Caco-2 (cell line): ENCODE measurements at places on chromosomes 6 and 20.
A peak's percentile ranks its signal among the peaks of the same experiment; 100 is the strongest.

DNA sequence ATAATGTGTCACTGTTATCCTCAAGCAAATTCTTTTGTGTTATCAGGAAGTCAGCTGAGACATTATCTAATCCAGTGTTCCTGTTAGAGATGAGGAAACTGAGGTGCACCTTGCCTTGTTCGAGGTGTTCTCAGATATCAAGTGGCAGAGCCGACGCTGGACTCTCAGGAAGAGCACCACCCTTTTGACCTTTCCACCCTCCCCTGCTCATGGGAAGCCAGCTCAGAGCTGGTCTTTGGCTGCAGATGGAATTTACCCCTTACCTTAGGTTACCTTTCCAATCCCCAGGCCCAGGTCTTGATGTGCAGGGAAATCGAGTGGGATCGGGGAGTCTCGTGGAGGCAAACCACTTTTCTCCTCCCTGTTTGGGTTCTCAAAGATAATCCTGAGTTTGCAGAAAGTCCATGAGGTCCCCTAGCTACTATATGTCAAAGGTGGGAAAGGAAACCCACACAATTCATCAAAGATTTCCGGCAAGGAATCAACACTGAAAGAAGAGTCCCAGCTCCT, 62.9 kb upstream of the PIM1 start:
- DNase-seq = no peak

DNA sequence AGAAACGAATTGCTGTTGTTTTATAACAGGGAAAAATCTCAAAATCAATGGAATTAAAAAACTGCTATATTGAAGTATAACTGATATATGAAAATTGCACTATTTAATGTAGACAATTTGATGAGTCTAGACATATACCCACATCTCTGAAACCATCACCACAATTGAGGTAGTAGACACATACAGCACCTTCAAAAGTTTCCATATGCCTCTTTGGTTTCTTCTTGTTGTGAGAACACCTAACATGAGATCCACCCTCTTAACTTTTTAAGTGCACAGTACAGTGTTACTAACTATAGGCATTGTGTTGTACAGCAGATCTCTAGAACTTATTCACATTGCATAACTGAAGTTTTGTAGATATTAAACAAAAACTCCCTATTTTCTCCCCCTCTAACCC, 14.0 kb upstream of the SLC17A5 start:
- DNase-seq = no peak

DNA sequence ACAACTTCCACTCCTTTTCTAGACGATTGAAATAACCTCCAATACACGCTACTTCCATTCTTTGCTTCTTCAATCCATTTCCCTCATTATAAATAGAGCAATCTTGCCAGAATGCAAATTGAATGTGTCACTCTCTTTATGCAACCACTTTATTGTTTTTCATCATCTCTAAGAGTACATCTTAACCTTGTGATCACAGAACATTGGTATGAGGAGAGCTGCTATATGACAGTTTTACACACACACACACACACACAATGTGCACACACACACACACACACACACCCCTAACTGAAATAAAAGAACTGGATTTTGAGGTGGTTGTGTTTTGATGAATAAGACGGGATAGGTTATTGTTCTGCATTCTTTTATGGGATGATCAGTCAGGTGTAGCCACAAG, 187.0 kb downstream of the HDGFL1 start:
- DNase-seq = no peak

- peak; percentile 71 for DNase-seq
Observed at GRCh38 chr6:87074101-87074621, 20.7 kb downstream of the CGA start.

- DNase-seq = no peak
Observed at GRCh38 chr6:38271081-38271480, 368.6 kb downstream of the BTBD9 start.

DNA sequence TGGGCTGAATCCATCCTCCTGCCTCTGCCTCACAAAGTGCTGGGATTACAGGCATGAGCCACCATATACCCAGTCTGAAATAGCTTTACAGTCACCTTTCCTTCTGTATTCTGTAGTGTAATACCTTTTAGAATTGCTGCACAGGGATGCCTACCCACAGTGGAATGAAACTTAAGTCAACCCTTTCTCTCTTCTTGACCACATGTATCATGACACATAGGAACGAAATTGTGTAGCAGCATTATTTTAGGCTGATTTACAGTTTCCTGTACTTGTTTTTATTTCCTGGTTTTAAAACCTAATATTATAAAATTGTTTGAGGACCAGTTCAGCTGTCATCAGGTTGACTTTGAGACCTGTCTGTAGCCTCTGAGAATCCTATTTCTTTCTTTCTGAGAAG, 297.8 kb downstream of the ZFAND3 start:
- DNase-seq = no peak

DNA sequence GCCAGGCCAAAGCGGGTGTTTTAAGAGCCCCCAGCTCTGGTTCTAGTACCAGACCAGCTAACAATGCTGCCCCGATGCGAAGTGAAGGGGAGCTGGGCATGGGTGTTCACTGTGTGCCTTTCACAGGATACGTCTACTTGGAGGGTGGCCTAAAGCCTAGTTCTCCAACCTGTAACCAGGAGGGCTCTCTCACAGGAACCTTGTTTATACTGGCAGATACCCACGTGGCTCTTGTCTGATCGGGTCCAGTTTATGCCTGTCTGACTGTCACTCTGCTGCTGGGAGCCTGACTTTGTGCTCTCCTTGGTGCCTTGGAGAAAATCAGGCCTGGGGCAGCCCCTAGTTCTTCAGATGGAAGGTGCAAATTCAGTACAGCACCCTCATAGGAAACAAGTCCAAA, 60.2 kb upstream of the RNF144B start:
- no peak for DNase-seq
